ENCODE measurements at places on chromosomes 16 and 17. TPM values are rescaled to one million over a fixed set of nuclear protein-coding genes. Genes with fewer than 3 reads are reported as not detected.

CNEP1R1 gene
- total RNA-seq, result 19.1 TPM

LITAFD gene
- not detected for total RNA-seq

PYDC1 gene
- not detected for total RNA-seq

ATP1B2 gene
- total RNA-seq, result 0.38 TPM

CTU2 gene
- total RNA-seq, result 37.8 TPM

SLFN12L gene
- 41.7 TPM for total RNA-seq

PRR29 gene
- 0.74 TPM for total RNA-seq

Data from activated CD8-positive, alpha-beta T cell treated with anti-CD3 and anti-CD28 coated beads for 36 hours (primary cell).